ENCODE measurements at places on chromosomes 16 and 17.

GRCh38 chr17:35210741-35211140 lies 16.5 kb upstream of the SLC35G3 start:
- DNase-seq = no peak

DNA sequence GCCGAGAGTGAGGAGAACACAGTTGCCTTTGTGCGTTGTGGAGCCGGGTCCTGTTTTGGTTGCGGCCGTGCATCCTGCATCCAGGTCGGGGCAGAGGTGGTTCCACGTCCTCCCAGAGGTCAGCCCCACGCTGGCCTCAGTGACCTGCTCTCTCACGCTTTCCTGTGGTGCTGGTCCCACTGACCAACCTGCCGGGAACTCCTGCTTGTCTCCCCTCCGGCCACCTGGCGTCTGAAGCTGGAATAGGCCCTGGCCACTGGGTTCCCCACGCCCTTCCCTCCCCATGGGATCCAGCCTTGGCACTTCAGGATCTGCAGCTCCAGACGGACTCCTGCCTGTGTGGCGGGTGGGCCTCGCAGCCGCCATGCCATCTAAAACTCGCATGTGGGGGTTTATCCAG lies 85.5 kb upstream of the ZNF750 start:
- DNase-seq = no peak

DNA sequence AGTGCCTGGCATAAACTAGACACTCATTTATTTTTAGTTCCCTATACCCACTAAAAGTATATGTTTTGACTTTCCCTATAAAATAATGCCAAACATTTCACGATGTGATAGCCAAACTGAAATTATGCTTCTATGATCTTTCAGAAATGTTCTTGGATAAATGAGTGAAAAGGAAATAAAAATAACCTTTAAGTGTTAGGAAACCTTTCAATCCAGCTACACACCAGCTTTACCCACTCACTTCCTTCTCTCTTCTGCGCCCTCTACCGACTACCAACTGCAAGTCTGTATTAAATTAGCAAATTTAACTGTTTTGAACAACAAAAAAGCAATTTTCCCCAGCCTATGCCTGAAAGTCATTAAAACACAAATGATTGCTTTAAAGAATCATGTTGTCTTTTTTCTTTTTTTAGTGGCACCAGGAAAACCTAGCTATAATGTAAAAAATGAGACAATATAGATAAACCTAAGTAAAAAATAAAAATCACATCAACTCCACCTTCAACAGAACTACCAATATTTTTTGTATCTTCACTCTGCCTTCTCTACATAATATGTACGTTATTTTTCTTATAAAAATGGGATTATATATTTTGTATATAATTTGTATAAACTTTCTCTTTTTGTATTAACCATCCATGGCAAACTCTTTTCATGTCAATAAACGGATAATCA lies 13.2 kb upstream of the TMEM100 start:
- peak; percentile 78 for DNase-seq

DNA sequence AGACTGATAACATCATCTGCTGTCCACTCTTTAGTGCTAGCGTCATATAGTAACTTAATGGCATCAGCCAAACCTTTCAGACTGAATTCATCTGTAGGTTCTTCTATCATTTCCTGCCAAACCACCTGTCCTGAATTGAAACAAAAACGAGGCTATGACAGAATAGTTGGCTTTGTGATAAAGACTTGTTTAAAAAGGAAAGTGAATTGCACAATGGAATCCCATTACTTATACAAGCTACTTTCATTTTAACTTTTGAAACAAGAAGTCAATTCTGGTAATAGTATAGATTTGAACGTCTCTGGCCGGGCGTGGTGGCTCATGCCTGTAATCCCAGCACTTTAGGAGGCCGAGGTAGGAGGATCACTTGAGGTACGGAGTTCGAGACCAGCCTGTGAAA lies 18.2 kb downstream of the LASP1NB start:
- no peak for DNase-seq

GRCh38 chr16:85187002-85187401 lies 74.7 kb upstream of the CIBAR2 start:
- no peak for DNase-seq

- DNase-seq = no peak
Measured at GRCh38 chr17:13429201-13429600, 172.5 kb downstream of the HS3ST3A1 start.

DNA sequence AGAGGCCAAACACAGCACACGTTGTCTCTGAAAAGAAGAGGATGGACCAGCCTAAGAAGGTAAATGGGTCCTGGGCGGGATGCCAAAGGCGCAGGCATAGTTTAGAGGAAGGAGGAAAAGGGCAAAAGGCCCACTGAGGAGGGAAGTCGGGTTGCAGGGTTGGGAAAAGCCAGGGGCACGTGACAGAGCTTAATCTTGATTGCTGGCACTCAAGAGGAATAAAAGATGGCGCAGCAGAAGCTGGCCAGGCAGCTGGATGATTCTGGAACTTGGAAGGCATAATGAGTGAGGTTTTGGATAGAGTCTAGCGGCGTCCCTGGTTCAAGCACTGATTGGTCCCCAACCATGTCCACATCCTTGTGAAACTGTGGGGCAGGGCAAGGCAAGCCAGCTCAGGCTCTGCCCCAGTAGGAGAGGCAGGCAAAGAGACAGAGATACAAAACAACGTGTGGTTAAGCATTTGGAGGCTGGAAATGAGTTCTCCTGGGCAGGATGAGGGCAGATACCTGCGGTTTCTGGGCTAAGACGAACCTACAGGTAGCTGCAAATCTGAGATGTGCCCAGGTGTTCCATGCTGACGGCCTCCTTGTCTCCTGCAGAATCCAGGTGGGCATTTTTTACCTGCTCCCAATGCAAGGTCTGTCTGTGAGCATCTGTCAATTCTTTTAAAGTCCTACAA lies 52.7 kb upstream of the CIBAR2 start:
- no peak for DNase-seq

DNA sequence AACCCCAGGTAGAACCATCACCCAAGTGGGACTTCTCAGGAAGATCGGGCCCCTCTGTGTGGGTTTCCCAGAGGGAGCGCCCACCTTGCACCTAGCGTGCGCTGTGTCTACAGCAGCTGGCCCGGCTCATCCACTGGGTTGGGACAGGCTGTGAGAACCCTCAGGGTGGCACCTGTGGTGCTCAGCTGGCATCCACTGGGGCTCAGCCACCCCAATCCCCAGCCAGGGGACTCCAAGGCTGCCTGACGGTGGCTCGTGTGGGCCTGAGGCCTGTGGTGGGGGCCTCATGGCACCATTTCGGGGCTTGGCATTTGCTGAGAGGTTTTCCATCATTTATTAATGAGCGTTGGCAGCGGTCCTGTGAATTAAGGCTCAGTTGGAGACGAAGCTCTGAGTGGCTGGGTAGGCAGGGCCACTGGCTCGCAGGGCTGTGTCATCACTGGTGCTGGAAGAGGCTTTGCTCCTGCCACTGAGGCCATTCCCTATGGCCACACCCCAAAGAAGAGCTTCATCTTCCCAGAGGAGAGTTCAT lies 28.5 kb downstream of the CACNG4 start:
- DNase-seq = no peak

DNA sequence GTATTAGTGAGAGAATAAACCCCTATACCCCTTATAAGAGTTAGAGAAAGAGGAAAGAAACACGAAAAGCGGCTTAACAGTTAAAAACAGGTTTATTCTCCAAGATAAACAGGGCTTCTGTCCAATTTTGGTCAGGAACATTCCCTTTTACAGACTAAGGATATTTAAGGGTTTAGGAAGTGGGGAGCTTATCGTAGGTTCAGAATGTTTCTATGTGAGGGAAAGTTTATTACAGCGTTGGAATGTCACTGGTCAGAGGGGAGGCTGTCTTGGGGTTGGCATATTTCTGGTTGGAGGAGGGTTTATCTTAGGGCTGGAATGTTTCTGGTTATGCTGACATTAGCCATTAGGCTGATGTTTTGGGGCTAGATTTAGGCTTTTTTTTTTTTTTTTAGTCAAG lies 34.1 kb upstream of the WWOX start:
- no peak for DNase-seq

DNA sequence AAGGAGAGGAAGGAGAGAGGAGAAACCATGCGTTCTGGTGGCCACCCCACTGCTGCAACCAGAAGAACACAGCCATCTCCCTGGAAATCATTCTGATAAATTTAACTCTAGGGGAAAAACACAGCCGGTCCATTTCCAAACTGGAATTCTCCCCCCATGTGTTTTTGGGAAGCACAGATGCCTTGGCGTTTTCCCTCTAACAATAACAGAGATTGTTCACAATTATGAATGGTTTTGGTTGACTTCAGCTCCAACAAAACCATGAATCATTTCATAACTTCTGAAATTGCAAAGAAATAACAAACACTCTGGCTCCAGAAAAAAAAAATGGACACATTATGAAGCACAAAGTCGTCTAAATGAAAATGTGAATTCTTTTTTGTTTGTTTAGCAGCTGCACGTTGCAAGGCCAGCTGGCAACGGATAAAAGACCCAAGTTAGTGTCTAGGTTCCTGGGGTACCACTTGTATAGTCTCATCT lies 46.2 kb downstream of the GNAO1 start:
- no peak for DNase-seq

- peak; percentile 69 for DNase-seq
Measured at GRCh38 chr16:30561089-30561816, 3.1 kb upstream of the ZNF764 start.

DNA sequence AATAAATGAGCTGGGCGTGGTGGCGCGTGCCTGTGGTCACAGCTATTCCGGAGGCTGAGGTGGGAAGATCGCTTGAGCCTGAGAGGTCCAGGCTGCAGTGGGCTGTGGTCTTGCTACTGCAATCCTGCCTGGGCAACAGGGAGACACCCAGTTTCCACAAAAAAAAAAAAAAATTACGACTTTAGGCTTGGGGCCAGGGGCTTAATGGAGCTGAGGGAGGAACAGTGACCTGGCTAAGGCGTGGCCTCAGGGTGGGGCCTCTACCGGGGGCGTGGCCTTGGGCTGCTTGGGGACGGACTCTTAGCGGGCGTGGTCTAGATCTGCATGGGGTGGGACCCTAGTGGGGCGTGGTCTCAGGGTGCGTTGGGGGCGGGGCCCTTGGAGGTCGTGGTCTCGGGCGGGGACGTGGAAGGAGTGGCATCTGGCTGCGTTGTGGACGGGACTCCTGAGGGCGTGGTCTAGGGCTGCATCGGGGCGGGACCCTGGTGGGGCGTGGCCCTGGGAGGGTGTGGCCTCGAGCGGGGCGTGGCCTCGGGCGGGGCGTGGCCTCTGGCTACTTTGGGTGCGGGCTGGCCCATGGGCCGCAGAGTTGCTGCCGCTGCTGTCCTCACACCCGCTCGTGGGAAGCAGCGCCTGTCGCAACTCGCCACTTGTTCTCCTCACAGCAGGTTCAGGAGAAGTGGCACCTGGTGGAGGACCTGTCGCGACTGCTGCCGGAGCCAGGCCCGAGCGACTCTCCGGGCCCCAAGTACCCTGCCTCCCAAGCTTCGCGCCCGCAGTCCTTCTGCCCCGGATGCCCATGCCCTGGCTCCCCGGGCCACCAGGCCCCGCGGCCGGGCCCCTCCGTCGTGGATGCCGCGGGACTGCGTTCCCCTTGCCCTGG lies 5.8 kb upstream of the C17orf99 start:
- DNase-seq = peak; percentile 100

DNA sequence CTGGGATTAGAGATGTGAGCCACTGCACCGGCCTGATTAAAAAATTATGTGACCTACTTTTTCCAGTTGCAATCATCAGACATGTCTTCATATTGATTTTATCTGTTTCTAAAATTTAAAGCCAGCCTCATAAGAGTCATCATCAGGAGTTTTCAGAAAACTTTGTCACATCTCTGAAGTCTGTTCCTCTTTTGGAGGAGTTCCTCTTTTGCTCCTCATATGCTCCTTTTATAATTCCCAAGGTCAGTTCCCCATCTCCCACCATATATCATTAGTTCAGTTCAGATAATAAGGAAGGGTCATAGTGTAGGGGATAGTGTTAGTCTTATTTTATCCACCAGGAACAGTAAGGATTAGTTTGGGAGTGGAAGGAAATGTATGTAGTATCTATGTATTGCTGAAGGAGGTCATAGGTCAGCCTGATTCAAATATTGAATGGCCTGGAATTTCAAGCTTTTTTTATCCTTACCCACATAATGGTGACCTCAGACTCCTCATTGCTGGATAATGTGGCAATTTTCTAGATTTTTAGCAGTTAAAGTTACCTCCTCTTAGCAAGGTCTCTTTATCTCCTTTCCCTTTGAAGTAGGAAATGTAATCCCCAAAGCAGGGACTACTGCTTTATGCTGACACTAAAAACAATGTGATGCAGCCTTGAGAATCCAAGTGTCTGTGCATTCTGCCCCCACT lies 13.8 kb upstream of the DUSP14 start:
- no peak for DNase-seq

DNA sequence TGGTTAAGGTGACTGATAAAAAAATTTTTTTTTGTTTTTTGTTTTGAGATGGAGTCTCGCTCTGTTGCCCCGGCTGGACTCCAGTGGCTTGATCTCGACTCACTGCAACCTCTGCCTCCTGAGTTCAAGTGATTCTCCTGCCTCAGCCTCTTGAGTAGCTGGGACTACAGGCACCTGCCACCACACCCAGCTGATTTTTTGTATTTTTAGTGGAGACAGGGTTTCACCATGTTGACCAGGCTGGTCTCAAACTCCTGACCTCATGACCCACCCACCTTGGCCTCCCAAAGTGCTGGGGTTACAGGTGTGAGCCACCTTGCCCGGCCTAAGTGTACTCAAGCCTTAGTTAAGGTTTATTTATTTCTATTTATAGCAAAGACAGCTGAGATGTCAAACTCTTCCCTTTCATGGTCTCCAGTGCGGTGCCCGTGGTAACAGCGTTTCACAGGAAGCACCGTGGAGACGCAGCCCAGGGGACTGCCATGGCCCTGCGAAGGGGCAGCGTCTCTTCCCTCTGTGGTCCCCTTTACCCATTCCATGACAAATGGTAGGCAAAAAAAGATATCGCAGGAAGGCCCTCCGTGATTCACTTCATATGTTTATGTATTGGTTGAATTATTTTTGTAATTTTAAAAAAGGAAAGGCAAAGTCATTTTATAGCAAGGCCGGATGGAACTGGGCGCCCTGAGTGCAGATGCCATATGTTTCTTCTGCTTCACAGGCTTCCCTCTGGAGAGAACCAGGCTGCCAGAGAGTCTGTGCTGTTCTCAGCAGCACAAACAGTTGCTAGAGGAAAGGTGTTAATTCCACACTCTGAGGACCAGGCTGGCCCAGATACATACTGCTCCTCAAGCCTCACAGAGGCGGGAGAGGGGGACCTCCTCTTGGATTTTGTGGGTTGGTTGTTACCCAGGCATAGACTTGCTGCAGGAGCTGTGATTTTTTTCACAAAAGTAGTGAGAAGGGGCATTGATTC lies 29.2 kb downstream of the DDX19A start:
- DNase-seq = no peak

- DNase-seq = no peak
Measured at GRCh38 chr16:89004209-89004831, 27.3 kb upstream of the CBFA2T3 start.

- no peak for DNase-seq
Measured at GRCh38 chr17:42898147-42898811, 2.3 kb upstream of the G6PC1 start.

GRCh38 chr17:21368545-21369246 lies 7.5 kb upstream of the KCNJ12 start:
- DNase-seq = no peak

Measured in GM23338 (cell line).